ENCODE measurements at places on chromosomes 6 and 20.

GRCh38 chr6:92122746-92123145, 1296.6 kb downstream of the EPHA7 start:
- no peak for DNase-seq

GRCh38 chr6:48141975-48142374, 31.0 kb upstream of the PTCHD4 start:
- no peak for DNase-seq

- no peak for DNase-seq
Measured at GRCh38 chr6:113901482-113901881, 44.3 kb downstream of the MARCKS start.

DNA sequence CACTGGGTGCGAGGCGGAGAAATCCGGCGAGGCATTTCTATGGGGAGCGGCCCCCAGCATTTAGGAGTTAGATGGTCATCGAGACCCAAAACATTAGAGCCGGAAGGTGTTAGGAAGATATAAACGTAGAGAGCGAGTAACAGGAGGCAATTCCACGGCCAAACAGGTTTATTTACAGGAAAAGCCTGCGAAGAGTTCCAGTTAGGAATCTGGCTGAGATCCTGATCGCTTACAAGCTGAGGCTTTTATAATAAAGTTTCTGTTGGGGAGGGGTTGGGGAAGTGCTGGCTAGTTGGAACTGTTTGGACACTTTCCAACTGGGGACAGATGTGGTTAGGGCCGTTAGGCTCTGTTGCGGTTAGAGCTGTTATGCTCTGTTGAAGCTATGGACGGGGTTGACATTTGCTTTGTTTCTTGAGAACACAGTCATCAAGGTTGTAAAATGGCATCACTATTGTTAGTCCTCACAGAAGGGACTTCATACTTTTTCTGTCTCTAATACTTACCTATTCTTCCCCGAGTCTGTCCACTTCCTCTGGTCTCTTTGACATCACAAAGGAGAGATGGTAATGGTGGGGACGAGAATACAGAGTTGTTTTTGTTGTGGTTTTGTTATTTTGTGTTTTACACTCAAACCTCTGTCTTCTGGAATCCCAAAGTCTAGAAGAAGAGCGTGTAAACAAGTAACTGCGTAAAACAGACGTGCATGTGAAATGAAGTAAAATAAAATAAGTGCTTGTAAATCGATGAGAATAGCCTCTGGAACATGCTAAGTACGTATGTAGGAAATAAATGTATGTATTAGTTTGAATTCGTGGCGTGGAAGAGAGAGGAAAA, 554 bp upstream of the ZSCAN31 start:
- peak; percentile 31 for DNase-seq

GRCh38 chr6:13492357-13492756, 5.0 kb upstream of the GFOD1 start:
- DNase-seq: no peak

DNA sequence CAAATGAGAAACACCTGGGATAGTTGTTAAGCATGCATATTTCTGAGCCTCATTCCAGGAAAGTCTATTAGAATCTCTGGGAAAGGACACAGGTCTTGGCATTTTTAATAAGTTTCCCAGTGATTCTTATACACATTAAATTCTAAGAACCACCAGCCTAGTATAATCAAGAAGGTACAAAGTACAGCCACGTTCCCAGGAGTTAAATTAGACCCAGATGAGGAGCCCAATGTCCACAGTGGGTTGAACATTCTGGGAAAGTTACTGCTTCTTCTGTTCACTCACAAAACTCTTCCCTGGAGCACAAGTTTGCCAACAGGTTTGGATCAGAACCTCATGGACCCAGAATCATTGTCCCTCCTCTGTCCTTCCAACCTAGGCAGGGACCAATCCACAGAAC, 90.4 kb downstream of the RCAN2 start:
- no peak for DNase-seq

GRCh38 chr20:38345643-38346042, 639 bp upstream of the LBP start:
- DNase-seq: no peak

GRCh38 chr20:53382263-53382844, 211.3 kb downstream of the ZNF217 start:
- DNase-seq: no peak

GRCh38 chr6:1670711-1671462, 61.2 kb downstream of the FOXC1 start:
- no peak for DNase-seq

- DNase-seq: no peak
Measured at GRCh38 chr20:56427797-56428196, 15.7 kb downstream of the CASS4 start.

DNA sequence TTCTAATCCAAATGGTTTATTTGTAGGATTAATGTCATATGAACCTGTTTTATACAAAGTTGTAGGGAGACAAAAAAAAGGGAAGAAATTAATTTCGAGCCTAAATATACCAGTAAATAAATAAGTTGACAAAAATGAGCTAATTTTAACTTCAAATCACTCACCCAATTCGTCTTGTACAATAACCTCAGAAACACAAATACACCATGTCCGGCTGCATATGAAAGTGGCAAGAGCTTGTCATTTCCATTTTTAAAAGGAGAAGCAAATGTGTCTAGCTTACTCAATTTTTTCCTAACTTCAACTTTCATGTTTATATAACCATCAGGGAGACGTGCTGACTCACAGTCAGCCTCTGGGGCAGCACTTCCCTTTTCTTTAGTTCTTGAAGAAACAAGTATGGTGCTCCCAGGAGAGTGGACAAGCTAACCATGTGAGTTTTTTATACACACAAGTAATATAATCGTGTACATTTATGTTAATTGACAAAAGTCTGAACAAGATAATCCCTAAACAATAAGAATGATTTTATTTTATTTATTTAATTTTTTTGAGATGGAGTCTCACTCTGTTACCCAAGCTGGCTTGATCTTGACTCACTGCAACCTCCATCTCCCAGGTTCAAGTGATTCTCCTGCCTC, 55.5 kb upstream of the SGK1 start:
- no peak for DNase-seq

GRCh38 chr6:29813809-29814208, 13.8 kb upstream of the HLA-G start:
- DNase-seq: no peak

DNA sequence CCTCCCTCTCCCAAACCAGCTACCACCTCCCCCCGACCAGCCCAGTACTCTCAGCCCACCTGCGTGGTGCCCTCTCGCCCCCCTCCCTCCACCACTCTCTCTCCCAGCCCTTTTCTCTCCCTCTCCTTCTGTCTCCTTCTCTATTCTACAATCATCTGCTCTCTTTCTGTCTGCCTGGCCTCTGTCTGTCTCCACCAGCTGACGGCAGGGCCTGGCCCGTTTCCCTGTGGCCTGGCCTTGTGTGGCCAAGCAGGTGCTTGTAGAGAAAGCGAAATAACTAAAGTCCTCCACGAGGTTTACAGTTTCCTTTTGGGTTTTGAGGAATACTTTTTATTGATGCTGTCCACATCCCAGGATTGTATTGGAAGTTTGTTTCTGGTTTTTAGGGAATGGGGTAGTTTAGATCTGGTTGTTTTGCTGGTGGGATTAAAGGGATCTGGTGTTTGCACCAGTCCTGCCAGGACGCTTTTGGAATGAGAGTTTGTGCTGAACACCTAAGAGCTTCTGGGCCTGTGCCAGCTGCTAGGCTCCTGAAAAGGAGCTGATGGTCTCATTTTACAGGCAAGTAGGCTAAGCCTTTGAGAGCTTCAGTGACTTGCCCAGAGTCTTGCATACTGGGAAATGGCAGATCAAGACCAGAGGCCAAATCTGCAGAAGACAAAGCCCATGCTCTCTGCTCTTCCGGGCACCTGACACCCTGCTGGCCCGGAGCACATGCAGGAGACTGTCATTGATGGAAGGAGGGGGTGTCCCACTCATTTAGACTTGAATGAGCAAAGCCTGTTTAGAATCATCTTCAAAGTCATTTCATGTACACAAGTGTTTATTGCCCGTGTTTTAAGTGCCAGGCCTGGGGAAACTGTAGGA, 161.7 kb downstream of the SYCP2 start:
- no peak for DNase-seq

GRCh38 chr6:12572896-12573827, 143.4 kb upstream of the PHACTR1 start:
- no peak for DNase-seq

DNA sequence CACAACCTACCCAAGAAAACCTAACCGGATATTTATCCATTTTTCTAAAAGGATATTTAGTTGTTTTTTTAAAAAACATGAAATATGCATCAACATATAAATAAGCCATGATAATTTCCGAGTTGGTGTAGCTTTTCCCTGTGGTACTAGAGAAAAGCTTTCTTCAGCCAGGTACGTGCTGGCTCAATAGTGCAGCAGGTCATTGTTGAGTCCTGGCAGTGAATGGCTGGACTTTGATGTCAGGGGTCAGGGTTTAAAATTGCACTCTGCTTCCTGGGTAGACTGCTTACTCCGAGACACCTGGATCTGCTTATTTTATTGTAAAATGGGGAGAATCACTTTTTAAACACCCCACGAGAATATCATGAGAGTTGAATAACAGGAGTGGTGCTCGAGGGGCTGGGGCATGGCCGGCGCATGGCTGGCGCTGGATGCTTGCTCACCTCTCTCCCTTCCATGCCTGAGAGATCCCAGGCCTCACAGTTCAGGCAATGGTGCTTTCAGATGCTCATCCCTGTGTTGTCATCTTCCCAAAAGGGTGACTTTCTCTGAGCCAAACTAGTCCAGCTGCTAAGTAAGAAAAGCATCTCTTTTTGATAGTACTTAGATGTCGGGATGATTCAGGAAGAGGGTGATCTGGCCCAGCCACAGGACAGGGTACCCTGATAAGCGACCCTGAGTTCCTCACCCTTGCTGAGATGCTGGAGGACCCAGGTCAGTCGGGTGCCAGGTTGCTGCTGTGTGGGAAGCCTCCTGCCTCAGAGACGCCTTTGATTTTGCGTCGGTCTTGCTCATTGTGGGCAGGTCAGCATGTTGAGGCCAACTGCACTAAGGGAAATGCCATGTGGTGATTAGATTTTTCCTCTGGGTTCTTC, 269.1 kb upstream of the FOXQ1 start:
- DNase-seq: no peak

DNA sequence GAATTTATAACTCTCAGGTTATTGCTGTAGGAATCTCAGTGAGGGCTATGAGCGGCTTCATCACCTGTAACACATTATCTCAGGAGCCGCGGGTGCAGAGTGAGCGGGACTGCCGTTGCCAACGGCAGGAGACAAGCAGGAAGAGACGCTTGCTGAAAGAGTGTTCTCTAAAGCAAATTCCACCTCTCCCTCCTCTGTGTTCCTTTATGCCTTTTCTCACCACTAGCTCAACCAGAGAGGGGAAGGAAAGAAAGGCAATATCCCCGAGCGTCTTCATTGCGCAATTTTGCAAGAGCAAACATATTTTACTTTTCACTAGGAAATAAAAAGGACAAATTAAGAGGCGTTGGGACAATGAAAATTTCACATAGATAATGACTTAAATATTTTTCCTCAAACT, 185.2 kb upstream of the EXOC2 start:
- no peak for DNase-seq

DNA sequence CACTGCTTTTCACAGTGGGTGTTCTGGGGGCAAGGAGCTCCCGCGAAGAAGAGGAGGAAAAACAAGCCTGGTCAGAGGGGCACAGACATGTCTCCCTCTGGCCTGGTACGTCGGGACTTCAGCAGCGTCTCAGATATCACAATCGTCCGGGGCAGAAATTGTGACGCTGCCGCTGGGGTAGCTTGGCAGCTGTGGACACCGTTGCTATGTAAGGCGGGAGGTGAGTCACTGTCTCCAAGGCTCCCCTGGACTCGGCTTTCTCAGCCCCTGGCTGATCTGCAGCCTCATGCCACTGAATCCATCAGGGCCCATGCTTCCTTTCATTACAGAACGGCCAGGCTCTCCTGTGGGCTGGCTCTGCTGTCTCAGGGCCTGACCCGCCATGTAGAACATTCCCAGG, 98.7 kb downstream of the SULF2 start:
- no peak for DNase-seq

GRCh38 chr6:15248451-15249370, 2.8 kb downstream of the JARID2 start:
- peak; percentile 98 for DNase-seq

GRCh38 chr6:894274-894673, 201.3 kb upstream of the EXOC2 start:
- no peak for DNase-seq

DNA sequence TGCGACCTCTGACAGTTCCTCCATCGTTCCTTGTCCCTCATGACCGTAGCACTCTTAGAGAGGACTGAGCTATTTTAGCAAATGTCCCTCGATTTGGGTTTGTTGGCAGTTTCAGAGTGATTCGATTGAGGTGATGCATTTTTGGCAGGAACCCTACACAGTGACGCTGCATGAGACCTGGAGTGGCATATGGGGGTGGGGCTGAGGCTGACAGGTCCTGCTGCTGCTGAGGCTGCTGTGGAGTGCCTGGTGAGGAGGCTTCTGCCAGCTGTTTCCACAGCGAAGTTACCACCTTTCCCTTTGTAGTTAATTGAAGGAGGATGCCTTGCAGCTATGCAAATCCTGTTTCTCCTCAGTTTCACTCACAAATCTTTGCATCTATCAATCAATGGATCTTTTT, 19.8 kb downstream of the PXDC1 start:
- no peak for DNase-seq

DNA sequence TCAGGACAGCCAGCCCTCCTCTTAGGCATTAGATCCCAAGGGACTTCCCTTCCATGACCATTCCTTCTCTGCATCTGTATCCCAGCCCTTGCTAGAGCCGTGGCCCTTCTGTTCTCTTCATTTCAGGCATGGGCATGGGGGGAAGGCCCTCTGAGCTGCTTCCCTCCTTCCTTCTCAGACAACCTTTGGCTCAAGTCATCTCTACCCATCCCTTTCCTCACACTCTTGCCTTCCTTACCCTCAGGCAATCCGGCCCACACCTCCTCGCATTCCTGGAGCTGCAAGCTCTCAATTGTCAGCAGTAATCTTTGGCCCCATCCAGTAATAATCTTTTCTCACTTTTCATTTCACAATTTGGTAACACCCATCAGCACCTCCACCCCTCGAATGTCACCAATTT, 426.9 kb upstream of the JARID2 start:
- no peak for DNase-seq

DNA sequence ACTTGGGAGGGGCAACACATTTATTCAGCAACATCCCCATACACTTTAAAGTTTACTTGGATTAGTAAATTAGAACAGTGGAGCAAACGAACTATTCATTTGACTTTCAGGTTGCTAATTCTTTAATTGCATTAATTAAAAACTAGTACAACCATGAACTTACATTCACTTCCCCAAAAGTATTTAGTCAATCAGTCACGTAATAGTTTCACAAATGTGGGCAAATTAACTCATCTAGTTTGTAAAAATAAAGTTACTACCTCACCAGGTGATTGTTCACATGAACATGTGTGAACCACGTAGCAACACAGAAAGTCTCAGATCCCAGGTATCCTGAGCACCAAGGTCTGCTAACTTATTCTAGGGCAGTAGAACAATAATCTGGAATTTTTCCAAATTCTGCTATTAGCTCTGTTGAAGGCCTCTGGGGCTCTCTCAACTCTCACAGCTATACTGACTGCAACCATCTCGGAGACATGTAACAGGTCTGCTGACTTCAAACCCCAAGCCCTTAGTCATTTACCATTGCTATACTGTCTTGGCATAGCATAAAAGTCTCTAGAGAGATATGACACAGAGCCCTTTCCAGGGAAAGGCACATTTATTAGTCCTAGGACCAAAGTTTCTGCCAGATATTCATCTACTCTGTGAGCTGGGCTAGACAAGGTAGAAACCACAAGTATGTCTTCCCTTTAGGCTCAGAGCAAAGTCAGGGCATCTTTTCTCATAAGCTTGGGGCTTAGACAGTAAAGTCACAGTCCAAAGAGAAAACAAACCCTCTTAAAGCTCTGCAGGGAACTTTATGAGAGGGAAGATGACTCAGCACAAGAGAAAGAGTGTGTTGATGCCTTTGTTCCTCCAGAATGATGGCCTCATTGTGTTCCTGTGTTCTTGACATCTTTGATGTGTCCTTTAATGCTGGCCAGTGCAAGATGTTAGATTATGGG, 50.9 kb upstream of the CCDC28A start:
- no peak for DNase-seq

Data from effector memory CD8-positive, alpha-beta T cell (primary cell).